NCI-H1048 (cell line): ENCODE measurements at places on chromosomes 3 and 15.

- no peak for DNase-seq
Observed at GRCh38 chr3:2262204-2262603, 163.5 kb downstream of the CNTN4 start.

- DNase-seq: no peak
Observed at GRCh38 chr3:105093371-105094252, 273.1 kb upstream of the ALCAM start.

DNA sequence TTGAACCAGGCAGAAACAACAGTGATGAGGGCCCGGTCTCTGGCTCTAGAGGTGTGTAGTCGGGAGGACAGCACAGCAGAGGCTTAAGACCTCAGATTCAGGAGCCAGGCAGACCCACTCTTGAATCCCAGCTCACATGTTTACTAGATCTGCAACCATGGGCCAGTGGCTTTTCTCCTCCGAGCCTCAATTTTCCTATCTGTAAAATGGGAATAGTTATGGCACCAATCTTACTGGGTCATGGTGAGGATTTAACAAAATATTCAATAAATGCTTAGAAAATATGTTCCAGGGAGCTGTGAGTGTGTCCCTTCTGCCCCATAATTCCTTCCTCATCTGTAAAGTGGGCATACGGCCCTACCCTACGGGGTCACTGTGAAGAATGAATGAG is 506.9 kb downstream of the SHQ1 start:
- no peak for DNase-seq

DNA sequence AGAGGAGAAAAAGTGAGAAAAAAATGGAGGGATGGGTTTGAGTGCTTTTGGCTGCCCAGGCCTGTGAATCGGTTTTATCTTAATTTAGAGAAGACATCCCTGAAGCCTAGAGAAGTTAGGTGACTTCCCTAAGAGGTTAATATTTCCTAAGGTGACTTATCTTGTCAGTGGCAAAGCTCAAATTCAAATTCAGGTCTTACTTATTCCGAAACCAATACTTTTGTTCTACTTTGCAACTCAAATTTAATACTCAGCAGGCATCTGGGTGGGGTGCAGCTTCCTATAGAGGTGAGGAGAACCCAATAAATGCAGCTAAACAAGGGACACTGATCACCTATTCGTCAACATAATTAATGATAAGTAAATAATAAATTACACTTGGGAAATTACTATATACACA is 54.9 kb upstream of the MYRIP start:
- no peak for DNase-seq

GRCh38 chr3:5800965-5801364 is 613.5 kb downstream of the EDEM1 start:
- DNase-seq: no peak

GRCh38 chr15:59741274-59741906 is 52.3 kb upstream of the BNIP2 start:
- DNase-seq: no peak

GRCh38 chr3:46314517-46314916 is 39.4 kb upstream of the CCR2 start:
- DNase-seq: no peak

GRCh38 chr3:135982922-135983581 is 17.5 kb downstream of the PPP2R3A start:
- no peak for DNase-seq

DNA sequence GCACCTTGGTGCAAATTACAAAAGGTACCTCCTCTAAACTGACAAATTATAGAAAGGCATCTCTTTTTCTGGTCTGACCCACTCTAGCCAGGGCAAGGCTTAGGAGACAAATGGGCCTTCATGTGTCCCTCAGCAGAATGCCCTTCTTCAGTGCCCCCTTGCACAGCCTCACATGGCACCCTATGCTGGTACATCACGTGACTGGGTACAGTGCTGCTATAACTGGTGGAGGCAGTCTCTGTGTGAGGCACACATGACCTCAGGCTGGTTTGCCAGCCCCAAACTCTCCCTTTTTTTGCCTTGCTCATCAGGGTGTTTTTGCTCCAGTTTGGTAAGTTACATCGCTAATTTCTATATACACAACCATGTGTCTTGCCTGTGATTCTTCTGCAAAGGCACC is 3.1 kb downstream of the CLEC3B start:
- DNase-seq: no peak

DNA sequence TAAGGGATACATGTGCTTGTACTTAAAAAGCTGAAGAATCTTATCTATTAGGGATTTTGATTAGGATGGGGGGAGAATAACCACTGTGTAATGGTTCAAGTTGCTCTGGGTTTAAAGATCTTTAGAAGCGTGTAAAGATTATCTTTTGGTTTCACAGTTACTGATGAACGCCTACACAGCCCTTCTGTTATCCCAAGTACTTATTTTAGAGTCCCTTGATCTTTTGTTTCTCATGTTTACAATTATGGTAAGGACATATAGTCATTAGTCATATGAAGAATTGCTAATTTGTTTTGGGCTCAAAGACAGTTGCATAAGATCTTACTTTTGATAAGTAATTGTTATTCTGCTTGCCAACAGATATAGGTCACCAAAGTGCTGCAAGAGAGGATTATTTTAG is 160.1 kb downstream of the PLCL2 start:
- no peak for DNase-seq

DNA sequence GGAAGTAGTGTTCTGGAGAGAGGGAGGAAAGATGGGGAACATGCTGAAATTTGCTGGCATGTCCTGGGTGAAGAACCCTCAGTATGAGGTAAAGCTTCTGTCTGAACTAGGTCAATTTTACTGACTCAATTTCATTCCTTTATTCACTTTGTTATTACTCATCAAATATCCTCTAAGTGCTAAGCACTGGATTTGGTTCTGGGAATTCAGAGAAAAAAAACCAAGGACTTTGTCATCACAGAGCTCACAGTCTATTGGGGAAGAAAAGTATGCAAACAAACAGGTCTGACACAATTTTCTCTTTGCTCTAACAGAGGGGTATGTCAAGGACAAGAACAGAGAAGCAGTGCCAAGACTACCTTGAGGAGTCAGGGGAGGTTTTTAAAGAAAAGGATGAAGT is 68.0 kb downstream of the TFG start:
- DNase-seq: no peak

- DNase-seq: no peak
Observed at GRCh38 chr3:46854555-46854991, 8.7 kb downstream of the MYL3 start.

DNA sequence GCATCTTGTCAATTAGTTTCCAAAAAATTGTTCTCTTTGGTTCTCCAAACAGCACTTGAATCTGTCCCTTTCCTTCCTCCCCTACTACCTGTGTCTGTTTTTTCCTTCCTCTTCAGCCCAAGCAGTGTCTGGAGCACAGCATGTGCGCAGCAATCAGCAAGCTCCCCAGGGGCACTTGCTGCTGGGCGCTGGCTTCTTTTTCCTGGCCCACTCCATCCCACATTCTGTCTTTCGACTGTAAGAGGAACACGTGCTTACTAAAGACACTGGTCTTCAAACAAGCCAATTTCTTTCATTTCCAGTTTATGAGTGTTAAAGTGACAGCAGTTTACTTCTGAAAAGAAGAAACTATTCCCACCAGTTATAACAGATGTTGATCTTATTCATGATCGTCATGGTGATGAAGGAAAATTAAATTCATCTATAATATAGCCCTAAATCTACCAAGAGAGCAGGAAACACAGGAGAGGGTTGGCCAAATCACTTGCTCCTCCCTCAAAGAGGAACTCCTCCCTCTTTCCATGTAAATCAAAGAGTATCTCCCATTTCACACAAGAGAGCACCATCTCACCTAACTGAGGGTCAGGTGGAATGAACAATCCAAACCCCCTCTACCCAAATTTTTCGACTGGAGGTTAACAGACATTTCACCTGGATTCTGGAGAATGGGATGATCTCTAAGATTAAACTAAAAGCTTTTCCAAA is 115.4 kb downstream of the IGF2BP2 start:
- no peak for DNase-seq

DNA sequence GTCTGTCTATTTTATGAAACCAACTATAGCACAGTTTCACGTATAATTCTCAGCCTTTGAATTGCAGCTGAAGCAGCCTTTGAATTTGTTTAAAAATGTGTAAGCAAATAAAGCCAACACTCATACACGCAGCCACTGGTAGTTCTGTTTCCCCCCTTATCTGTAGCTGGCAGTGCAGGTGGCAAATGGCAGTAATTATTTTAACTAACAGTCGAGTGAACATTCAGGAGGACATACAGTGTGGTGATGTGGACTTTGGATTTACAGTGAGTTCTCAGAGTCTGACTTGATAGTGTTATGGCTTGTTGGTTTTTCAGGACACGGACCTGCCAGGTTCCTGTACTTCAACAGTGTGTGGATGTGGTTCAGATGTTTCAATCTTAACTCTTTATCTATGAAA is 64.0 kb upstream of the SKOR1 start:
- DNase-seq: peak; percentile 80

- DNase-seq: no peak
Observed at GRCh38 chr3:31232055-31233025, 300.4 kb upstream of the STT3B start.

GRCh38 chr15:89646416-89647141 is 8.7 kb downstream of the KIF7 start:
- no peak for DNase-seq

- DNase-seq: no peak
Observed at GRCh38 chr3:169809230-169809795, 3.4 kb upstream of the LRRIQ4 start.

DNA sequence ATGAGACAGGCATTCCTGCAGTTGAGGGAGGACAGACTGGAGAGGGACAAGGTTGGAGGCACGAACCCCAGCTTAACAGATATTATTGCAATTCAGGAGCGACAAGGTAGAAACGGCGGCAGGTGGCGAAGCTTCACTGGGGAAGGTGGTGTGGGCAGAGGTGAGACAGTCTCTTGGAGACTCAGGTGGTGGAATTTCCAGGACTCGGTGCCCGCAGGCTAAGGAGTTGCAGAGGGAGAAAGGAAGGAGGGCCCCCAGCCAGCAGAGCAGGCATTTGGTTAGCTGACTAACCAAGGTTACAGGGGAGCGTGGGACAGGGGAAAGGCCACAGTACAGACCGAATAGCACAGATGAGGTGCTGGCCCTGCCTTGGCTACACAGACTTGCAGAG is 3.0 kb downstream of the FAM174B start:
- DNase-seq: no peak

GRCh38 chr3:63179862-63180522 is 98.1 kb upstream of the SYNPR start:
- DNase-seq: no peak

DNA sequence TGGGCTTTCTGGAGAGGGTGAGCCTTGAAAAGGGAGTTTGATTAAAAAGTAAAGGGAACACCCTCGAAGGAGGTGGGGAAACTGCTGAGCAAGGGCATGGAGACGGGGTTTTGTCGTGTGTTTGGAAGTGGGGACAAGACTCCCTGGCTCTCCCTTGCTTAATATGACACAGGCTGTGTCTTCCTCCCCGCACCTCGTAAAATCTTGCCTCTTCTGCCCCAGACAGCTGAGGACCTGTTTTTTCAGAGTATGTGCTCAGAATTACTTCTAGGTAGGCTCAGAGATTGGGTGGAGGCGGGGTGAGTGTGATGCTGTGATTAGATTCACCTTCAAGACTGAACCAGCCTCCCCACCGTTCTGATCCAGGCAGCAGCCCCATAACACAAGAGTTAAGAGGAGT is 244.4 kb upstream of the TLE3 start:
- DNase-seq: no peak

DNA sequence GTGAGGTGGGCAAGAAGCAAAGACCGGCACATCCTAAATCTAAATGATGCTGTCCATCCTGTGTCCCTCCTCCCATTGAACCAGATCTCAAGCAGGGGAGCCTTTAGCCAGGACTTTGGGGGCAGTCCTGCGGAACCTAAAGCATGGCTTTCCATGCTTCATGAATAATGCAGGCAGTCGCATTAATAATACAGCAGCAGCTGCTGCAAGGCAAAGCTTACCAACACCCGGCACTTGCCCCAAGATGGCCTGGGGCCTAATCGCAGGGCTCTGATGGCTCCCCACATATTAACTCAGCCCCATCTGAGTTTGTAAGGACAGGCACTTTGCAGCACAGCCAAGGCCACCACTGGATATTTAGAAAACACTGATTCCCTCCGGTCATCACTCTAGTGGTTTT is 114.4 kb downstream of the NTRK3 start:
- DNase-seq: no peak

DNA sequence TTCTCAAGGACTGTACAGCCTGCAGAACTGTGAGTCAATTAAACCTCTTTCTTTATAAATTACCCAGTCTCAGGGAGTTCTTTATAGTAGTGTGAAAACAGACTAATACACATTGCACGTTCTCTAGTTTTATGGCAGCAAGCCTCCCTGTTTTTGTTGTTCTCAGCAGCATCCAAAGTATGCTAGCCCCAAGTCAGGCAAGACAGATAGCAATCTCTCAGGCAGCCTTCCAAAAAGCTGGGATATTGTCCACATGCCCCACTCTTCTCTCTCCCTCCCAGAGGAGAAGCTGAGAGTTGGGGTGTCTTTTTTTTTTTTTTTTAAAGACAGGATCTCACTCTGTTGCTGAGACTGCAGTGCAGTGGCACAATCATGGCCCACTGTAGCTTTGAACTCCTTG is 130.6 kb downstream of the ISL2 start:
- no peak for DNase-seq

- DNase-seq: no peak
Observed at GRCh38 chr3:114454551-114455251, 160.9 kb downstream of the TIGIT start.

GRCh38 chr3:191123946-191124345 is 75.1 kb upstream of the OSTN start:
- DNase-seq: no peak

GRCh38 chr15:60096157-60096556 is 92.0 kb downstream of the FOXB1 start:
- no peak for DNase-seq

DNA sequence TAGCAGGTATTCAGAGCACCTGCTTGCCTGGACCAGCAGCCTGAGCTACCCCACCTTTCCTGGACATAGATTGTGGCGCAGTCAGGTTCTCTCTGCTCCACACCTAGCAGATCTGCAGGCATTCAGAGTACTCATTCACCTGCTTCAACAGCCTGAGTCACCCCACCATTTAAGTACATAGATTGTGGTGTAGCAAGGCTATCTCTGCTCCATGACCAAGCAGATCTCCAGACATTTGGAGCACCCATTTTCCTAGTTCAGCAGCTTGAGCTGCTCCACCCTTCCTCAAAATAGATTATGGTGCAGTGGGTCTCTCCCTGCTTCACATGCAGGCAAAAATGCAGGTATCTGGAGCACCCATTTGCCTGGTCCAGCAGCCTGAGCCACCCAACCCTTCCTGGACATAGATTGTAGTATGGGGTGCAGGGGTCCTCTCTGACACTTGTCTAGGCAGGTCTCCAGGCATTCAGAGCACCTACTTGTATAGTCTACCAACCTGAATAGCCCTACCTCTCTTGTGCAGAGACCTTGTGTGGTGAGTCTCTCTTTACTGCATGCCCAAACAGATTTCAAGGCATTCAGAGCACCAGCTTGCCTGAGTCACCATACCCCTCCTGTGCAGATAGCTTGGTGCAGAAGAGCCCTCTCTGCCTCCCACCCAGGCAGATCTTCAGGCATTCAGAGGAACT is 466.0 kb upstream of the THBS1 start:
- DNase-seq: no peak

DNA sequence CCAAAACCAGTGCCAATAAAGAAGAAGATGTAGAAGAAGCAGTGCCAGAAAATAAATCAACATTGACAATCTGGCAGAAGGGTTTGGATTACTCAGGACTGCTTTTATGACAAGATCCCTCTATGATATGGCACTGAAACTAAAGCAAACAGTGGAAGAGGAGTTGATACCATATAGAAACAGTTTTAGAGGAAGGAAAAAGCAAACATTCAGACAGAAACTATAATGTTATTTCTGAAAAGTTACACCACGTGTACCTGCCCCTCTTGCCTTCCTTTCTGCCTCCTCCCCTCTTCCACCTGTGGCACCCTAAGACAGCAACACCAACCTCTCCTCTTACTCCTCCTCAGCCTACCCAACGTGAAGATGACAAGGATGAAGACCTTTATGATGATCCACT is 63.0 kb downstream of the SFMBT1 start:
- DNase-seq: no peak
